ENCODE measurements at places on chromosomes 3 and 15.

GRCh38 chr15:69973102-69973714 is 124.5 kb downstream of the TLE3 start:
- no peak for DNase-seq

DNA sequence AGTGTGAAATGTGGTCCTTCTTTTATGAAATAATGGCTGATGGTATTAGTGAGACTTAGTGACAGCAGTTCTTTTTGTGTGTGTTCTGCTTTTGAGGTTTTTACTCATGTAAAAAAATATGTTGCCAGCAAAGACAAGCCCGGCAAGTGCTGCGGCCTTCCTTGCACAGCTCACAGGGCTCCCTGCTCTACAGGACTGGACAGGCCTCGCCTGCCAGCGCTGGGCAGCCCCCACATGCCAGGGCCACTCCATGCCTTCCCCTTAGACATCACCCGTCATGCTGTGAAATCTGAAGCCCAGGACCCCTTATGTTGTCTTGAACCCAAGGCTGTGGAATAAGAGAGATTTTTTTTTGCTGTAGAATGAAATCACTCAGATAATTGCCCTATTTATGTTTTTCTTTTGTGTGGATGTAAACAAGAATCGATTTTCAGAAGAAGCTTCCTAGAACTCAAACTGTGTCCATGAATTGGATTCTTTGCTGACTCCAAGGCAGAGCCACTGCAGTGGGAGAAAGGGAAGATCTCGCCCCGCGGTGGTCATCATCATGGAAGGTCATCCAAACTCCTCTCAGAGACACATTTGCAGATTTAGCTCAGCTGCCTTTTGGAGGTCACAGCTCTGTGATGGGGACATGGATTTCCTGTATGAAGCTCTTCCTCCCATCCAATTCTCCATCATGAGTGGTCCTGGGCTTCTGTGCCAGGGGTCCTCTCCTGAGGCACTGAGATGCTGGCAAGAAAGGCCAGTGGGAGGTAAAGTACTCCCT is 150.8 kb downstream of the ATP10A start:
- DNase-seq: no peak

DNA sequence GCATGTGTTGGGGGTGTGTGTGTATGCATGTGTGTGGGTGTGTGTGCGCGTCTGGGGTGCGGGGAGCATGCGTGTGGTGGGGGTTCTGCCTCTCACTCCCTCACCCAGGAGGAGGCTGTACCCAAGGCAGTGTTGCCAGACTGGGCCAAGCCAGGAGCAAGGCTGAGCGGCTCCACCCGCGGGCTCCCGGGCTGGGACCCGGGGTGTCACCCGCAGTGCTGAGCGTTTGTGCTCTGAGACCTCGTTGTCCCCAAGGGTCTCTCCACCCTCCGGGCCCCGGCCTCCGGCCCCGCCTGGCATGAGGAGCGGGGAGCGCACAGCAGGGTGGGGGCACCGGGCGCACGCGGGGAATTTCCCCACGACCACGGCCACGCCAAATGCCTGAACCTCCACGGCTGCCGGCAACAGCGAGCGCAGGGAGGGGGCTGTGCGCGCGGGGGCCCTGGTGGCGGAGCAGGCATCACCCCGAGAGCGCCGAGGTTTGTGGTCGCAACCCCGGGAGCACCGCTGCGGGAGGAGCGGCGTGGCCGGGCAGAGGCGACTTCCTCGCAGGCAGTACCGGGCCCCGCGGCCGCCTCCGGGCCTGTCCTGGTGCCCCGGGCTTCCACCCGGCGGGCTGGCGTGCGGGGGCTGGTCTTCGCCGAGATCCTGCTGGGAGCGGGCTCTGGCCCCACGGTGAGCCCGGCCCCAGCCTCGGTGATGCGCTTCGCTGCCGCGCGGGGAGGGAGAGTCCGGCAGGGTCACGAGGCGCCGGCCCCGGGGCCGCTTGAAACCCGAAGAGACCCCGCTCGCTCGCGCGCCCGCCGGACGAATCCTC is 7.4 kb upstream of the OCA2 start:
- no peak for DNase-seq

DNA sequence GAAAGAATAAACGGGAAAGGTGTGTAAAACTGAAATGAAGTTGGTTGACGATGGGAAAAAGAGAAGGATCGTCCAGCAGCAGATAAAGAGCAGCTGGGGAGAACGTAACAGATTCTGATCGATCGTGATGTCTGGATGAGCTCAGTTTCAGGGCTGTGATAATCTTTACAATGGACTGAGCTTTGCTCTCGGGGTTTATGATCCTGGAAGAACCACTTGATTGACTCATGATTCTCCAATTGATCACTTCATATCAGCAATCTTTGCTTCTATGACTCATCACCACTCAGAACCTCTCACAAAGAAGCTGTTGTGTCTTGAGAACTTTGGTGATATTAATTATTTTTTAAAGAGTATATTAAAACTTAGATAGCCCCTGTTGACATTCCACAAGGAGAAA is 690.7 kb downstream of the TUSC7 start:
- DNase-seq: no peak

DNA sequence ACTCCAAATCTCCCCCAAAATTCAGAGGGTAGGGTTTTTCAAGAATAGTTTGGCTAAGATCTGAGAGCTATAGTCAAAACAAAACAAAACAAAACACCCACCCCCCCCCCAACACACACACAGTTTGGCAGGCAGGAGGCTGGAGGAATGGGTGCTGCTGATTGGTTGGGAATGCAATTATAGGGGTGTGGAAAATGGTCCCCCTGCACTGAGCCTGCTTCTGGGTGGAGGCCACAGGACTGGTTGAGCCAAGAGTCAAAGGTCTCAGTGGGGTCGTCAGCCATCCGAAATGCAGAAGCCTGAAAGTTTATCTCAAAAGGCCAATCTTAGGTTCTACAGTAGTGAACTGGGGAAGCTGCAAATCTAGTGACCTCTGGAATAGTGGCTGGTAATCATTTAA is 2.5 kb upstream of the HACD2 start:
- no peak for DNase-seq
